ENCODE measurements at places on chromosomes 3 and 15.

DNA sequence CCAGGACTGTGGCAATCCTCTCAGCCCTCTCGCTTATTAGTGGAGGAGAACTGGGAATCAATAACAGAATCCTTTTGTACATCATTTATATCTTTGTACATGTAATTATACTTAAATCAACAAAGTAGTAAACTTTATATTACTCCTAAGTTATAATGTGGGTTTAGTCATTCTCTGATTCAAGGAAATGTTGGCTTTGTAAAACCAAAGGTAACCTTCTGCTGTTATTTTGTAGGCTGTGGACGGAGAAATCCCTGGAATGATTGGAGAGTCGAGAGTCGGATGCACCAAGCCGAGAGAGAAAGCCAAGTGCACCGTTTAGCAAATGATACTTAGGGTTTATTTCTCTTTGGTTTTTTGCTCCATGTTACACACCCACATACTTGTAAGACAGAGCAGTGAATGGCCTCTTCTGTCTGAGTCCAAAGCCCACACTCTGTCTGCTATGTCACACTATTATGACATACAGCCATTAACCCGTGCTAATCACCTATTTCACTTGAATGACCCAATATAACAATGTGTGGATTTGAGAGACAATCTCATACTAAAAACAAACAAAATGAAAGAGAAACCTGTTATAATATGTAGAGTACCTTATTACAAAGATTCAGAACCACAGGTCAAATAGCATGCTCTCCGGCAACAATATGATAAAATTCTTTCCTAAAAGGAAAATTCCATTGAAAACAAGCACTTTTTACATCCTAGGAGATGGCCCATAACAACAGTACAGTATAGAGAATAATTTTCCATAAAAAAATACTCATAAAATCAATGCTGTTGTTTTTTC lies 72.2 kb downstream of the MECOM start:
- DNase-seq: no peak

DNA sequence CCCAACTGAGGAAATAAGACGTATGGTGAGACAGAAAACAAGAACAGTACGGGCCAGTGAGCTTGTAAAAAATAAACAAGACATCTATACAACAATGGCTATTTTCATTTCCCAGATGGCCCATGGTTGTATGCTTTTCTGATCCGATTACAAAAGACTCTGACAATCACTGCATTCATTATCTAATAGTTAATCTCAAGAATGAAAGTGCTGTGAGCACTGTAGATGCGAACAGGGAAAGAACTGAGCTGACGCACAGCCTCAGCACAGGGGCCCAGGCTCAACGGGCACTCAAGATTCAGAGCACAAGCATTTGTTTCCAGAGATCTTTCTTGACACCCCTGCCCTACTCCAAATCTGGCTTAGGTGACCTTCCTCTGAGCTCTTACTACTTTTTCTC lies 6.9 kb downstream of the MTMR10 start:
- no peak for DNase-seq

GRCh38 chr3:190325923-190326322 lies 3.7 kb upstream of the CLDN1 start:
- DNase-seq: no peak

DNA sequence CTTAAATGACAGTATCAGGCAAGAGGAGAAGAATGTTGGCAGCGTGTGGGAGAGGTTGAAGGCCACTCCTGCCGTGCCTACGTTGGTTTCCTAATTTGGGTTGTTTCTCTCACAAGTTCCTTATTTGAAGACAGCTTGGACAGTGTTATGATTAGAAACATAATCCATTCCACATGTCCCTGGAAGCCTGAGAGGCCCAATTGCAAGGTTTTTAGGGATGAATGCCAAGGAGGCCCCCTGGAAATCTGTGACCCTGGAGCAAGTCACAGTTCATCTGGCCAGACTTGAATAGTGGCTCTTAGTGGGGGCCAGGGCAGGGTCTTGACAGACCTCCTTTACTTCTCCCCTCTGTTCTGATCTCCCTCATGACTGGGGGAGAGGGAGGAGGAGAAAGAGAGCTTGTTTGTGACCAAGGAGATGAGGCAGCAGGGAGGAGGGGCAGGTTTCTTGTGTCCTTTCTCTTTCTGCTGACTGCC lies 584.4 kb upstream of the TBL1XR1 start:
- no peak for DNase-seq

- DNase-seq: no peak
These were observed 7.8 kb upstream of the PTX3 start for GRCh38 chr3:157428853-157429252.

- no peak for DNase-seq
These were observed 157.3 kb downstream of the ADAMTS9 start for GRCh38 chr3:64530434-64531049.

DNA sequence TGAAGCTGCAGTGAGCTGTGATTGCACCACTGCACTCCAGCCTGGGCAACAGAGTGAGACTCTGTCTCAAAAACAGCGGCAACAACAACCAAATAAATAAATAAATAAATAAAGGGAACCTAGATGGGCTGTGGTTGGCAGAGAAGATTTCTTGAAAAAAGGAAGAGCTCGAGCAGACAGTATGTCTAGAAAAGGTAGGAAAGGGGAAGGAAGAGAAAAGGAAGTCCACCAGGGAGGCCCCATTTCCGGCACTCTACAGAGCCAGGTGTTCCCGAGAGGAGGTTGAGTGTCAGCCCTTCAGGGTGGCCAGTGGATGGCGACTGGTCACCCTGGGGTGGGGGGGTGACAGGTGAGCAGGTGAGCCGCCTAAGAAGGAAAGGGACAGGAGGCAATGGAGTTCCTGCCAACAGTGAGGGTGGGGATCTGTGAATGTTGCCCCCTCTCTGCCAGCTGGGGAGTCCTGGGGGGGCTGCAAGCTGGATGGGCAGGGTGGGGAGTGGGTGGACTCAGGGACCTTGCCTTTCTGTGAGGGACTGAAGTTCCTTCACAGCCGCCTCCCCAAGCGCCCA lies 14.8 kb downstream of the PAQR5 start:
- no peak for DNase-seq

DNA sequence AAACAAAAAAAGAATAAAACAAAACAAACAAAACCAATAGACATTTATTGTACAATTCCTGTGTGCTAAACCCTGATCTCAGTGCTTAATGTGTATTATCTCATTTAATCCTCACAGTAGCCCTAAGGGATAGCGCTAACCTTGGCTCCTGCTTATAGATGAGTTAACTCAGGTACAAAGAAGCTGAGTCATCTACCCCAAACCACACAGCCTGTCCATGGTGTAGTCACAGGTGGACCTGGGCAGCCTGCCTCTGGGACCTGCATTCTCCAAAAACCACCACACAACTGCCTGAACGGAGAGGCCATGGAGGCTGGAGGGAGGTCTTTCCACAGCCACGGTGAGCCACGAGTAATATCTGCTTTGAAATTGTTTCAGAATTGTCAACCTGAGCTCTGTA lies 5.5 kb upstream of the CLN6 start:
- no peak for DNase-seq

- no peak for DNase-seq
These were observed 75.8 kb downstream of the RARB start for GRCh38 chr3:25503898-25504301.

Data from activated B cell treated with CpG ODN at 0.5 μM for 24 hours (primary cell).